ENCODE measurements at places on chromosomes 7 and 10.

GRCh38 chr7:90596671-90597562 lies 796 bp downstream of the CDK14 start:
- no peak for DNase-seq

DNA sequence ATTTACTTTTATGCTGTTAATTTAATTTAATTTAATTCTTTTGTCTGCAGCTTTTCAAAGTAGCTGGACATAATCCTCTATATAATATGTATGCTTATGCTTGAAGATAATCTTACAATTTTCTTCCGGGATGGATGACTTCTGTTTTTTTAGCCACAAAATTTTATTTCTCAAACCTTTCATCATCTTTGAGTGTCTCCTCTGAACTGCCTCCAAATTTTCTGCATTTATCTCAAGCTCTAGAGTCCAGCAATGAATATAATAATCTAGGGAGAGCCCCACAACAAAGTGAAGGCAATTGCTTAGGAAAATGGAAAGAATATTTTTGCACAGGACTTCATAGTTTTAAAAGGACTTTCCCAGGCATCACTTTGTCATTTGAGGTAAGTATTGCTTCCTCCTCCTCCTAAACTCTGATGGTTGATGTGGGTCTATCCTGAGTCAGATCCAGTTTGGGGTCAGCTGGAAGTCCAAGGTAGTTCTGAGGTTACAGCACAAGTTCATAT lies 53.7 kb upstream of the FAM3C start:
- DNase-seq = no peak

GRCh38 chr10:31587691-31588090 lies 268.7 kb downstream of the ZEB1 start:
- no peak for DNase-seq

DNA sequence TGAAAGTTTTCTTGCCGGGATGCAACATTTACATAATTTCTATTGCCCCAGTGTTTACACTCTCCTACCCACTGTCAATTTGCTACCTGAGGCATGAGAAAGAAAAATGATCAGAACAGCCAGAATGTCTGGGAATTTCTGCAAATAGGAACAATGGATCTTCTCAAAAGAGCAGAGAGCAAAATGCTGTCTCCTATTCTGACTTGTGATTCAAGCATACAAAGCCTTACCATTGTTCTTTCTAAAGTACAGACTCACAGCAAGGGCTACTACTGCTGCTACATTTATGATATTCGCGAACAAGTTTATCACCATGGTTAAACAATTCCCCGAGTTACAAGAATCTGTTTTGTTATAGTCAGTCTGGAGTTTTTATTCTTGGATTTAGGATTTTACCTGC lies 329.9 kb upstream of the CELF2 start:
- DNase-seq = no peak

DNA sequence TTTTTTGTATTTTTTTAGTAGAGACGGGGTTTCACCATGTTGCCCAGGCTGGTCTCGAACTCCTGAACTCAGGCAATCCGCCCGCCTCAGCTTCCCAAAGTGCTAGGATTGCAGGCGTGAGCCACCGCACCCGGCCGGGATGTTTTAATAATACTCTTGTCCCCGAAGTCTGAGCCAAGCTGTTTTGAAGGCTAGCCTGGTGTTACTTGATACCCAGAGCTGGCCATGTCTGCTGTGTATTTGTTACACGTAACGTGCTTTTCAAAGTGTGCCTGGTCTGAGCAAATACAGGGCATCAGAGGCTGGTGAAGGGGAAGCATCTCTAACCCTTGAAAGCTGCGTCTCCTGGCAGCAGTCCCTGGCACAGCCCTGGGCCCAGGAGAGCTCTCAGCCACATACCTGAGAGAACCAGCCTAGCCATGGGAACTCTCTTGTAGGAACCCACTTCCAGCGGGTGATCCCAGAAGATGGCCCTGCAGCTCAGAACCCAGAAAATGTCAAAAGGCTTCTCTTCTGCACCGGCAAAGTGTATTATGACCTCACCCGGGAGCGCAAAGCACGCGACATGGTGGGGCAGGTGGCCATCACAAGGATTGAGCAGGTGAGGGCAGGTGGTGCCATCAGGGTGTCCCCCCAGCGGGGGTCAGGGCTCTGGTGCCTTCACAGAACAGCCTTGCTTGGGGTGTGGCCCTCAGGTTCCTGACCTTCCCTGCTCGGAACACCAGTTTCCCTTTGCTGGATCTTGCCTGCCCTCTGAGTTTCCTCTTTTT lies 41.7 kb upstream of the ZMIZ2 start:
- no peak for DNase-seq

DNA sequence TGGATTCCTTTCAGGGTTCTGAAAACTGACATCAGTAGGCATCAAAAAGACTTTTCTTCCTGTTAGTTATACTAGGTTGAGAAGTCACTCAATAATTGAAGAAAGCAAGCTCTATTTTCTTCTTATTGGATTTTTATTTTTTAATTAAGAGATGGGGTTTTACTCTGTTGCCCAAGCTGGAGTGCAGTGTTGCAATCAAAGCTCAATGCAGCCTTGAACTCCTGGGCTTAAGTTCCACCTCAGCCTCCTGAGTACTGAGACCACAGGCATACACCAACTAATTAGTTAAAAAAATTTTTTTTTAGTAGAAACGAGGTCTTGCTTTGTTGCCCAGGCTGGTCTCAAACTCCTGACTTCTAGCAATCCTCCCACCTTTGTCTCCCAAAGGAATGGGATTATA lies 28.0 kb downstream of the PIP4K2A start:
- DNase-seq = no peak

DNA sequence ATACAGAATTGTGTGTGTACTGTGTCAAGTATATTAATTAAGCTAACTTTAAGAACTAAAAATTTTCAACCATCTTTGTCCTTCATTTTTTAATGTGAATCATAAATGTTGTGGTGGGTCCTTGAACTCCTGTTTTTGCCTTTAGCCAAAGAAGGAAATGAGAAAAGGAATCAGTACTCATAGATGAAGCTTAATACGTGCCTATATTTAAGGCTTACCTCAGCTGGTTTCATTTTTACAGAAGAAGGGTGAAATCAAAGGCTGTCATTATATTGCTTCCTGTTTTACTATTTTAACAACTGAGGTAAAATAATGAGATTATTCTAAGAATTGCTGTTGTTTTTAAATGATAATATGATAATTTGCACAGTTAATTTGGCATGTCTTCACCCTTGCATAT lies 6.3 kb upstream of the SNX13 start:
- DNase-seq = peak; percentile 24

GRCh38 chr10:120392245-120392644 lies 64.8 kb upstream of the PLPP4 start:
- no peak for DNase-seq

DNA sequence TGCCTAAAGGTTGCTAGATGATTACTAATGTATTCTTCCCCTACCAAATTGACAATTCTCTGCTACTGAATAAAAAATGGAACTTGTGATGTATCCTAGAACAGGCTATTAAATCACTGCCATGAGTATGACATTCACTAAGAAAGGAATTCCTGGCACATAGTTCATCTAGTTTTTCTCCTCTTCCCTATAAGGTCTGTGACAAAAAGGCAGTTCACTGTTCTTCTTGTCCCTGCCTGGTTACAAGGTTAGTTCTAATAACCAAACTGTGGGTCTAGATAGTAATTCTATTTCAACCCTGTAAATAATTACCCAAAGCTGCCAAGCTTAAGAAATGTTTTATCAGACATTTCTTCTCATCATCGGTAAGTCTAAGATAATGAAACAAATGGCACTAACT lies 245.6 kb downstream of the BICC1 start:
- no peak for DNase-seq

GRCh38 chr10:28281726-28282315 lies 21.0 kb downstream of the MPP7 start:
- no peak for DNase-seq

- no peak for DNase-seq
Observed at GRCh38 chr7:2169923-2170575, 62.7 kb downstream of the MAD1L1 start.

GRCh38 chr7:4066206-4066605 lies 615.9 kb upstream of the FOXK1 start:
- no peak for DNase-seq

- no peak for DNase-seq
Observed at GRCh38 chr7:44983742-44984477, 5.1 kb upstream of the MYO1G start.

DNA sequence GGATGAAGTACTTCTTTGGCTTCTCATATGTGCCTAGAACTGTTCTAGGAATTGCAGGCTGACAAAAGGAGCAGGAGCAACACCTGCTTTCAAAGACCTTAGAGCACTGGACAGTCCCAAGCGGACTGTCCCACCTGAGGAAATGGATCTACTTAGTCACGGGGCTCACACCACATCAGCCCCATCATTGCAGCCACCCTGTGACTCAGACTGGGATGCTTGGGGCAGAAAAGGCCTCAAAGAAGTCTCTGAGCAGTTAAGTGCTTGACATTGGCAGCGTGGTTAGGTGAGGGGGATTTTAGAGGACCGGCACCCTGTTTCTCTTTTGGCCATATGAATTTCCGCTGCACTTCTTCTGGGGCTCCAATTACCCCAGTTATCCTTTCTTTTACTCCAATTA lies 256.6 kb downstream of the USP6NL start:
- DNase-seq = no peak

DNA sequence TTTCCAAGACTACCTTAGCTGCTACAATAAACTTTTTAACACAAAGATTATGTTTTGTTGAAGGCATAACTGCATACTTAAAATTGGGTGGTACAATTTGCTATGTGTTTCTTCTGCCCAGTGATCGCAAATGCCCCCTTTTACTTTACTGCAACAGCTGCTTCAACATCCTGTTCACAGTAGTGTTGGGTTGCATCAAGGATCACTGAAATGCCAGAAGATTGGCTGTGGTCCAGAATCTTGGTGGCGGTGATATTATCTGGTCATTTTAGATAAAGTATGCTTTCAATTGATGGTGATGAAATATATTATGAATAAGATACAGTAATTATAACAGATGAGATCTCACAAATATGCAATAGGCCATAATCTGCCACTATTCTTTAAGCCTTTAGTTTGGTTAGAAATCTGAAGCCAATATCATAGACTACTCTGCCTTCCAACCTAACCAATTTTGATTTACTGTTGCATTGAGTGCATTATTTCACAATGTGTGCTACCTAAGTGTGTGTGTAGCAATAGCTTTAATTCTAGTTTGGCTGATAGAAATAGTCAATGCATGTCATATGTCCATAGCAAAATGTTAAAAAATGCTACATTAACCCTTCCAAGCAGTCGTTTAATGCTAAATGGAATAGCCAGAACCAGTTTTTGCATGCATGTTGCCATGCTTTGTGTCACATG lies 29.8 kb upstream of the ING3 start:
- no peak for DNase-seq

GRCh38 chr10:22473459-22473858 lies 128.2 kb downstream of the SPAG6 start:
- DNase-seq = no peak

DNA sequence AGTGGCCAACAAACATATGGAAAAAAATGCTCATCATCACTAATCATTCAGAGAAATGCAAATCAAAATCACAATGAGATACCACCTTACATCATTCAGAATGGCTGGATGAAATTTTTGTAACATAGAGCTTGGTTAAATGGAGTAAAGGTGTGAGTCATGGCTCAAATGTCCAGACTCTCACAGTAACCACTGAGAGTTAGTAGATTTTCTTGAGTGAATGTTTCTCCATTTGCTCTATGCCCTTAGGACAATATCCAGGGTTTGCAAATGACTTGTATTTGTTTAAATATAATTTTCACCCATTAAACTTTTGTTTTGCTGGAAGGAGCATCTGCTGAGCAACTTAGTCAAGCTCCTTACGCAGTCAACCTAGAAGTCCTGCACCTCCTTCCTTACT lies 967.2 kb downstream of the XPNPEP1 start:
- no peak for DNase-seq

- no peak for DNase-seq
Observed at GRCh38 chr10:108582387-108582786, 1340.9 kb downstream of the XPNPEP1 start.

- no peak for DNase-seq
Observed at GRCh38 chr7:64884085-64884912, 18.8 kb upstream of the ZNF273 start.

GRCh38 chr10:15738270-15738925 lies 18.7 kb upstream of the ITGA8 start:
- DNase-seq = no peak

DNA sequence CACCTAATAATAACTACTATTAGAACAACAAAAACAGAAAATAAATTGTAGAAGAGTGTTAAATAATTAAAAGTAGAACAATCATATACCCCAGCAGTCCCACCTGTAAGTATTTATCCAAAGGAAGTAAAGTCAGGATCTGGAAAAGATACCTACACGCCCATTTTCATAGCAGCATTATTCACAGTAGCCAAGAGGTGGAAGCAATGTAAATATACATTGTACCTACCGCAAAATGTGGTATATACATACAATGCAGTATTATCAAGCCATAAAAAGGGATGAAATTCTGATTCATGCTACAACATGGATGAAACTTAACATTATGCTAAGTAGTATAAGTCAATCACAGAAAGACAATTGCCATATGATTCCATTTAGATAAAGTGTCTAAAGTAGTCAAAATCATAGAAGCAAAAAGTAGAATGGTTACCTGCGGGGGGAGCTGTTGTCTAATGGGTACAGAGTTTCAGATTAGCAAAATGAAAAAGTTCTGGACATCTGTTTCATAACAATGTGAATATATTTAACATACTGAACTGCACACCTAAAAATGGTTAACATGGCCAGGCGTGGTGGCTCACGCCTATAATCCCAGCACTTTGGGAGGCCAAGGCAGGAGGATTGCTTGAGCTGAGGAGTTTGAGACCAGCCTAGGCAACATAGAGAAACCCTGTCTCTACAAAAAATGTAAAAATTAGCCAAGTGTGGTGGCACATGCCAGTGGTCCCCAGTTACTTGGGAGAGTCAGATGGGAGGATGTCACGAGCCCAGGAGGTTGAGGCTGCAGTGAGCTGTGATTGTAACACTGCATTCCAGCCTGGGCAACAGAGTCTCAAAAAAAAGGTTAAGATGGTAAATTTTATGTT lies 6.0 kb upstream of the TMED4 start:
- peak; percentile 82 for DNase-seq

GRCh38 chr7:83475420-83475819 lies 173.5 kb downstream of the SEMA3E start:
- DNase-seq = no peak

GRCh38 chr10:77560471-77560870 lies 77.1 kb downstream of the KCNMA1 start:
- no peak for DNase-seq

- peak; percentile 41 for DNase-seq
Observed at GRCh38 chr10:104274762-104275721, 6.1 kb downstream of the GSTO2 start.

GRCh38 chr7:72503644-72504043 lies 91.5 kb upstream of the CALN1 start:
- DNase-seq = no peak

All from CD4-positive, alpha-beta T cell treated with Interleukin-17A for 1 hour (primary cell).